ENCODE measurements at places on chromosomes 4 and X. TPM values are rescaled to one million over a fixed set of nuclear protein-coding genes. Genes with fewer than 3 reads are reported as not detected.

GRCh38 chr4:113823291-113823659, 61.7 kb upstream of the CAMK2D start:
- DNase-seq: no peak

DNA sequence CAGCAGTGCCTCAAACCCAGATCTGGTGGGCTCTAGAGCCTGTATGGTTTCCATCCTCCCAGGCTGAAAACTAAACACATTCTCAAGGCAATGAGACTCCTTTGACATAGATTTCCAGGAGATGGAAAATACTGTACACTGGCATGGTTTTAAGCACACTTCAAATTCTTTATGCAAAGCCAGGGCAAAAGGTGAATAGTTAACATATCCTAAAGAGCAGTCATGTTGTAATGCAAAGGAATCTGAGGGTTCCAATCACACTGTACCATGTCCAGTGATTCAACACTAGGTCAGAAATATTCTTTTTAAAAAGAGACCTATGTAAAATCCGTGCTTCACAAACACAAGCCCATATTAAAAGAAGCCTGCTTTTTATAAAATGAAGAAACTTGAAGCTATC, 195.3 kb downstream of the QDPR start:
- DNase-seq: no peak

Gene CHRNA9
- total RNA-seq: not detected

Gene COX7B2
- total RNA-seq: not detected

Gene ANOS1
- total RNA-seq: 2.3 TPM
